ENCODE measurements at places on chromosomes 1 and 21.

DNA sequence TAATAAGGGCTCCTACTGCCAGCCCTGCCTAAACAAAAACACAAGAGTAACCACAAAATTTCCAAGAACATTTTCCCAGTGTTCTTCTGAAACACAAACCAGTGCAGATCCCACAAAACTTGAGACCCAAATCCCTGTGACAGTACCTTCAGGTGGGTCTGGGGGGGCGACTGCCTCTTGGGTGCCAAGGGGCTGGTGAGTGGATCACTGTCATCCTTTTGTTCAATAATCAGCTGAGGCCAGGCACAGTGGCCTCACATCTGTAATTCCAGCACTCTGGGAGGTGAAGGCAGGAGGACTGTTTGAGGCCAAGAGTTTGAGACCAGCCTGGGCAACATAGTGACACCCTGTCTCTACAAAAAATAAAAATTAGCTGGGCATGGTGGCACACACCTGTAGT is 87.6 kb downstream of the GLIS1 start:
- no peak for DNase-seq

- no peak for DNase-seq
Measured at GRCh38 chr1:83545066-83545862, 453.7 kb downstream of the TTLL7 start.

- DNase-seq: no peak
Measured at GRCh38 chr1:233300326-233300725, 4.8 kb upstream of the PCNX2 start.

- DNase-seq: no peak
Measured at GRCh38 chr1:17603091-17603841, 63.8 kb downstream of the ARHGEF10L start.

DNA sequence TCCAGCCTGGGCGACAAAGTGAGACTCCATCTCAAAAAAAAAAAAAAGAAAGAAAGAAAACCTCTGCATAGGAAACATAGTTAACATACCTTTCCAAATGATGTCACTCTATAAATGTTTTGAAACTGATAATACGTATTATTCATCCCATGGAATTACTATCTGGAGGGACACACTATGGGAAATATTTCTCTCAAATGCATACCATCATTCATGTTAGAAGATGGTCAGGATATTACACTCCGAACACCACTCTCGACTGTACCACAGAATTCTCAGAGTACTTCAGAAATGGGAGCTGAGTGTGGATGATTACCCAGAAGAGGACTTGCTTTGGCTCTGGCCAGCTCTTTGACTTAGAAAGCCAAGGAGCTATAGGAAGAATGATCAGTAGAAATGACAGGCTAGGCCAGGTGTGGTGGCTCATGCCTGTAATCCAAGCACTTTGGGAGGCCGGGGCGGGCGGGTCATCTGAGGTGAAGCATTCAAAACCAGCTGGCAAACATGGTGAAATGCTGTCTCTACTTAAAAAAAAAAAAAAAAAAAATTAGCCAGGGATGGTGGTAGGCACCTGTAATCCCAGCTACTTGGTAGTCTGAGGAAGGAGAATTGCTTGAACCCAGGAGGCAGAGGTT is 5.2 kb upstream of the LIN28A start:
- no peak for DNase-seq

- DNase-seq: no peak
Measured at GRCh38 chr1:170620164-170620563, 43.8 kb upstream of the PRRX1 start.

GRCh38 chr1:230498704-230499103 is 72.6 kb upstream of the PGBD5 start:
- DNase-seq: no peak

GRCh38 chr1:182617014-182617429 is 12.8 kb upstream of the RGS16 start:
- no peak for DNase-seq

GRCh38 chr1:24348196-24348595 is 29.0 kb downstream of the GRHL3 start:
- DNase-seq: no peak

- no peak for DNase-seq
Measured at GRCh38 chr1:59973719-59974118, 47.1 kb upstream of the CYP2J2 start.

DNA sequence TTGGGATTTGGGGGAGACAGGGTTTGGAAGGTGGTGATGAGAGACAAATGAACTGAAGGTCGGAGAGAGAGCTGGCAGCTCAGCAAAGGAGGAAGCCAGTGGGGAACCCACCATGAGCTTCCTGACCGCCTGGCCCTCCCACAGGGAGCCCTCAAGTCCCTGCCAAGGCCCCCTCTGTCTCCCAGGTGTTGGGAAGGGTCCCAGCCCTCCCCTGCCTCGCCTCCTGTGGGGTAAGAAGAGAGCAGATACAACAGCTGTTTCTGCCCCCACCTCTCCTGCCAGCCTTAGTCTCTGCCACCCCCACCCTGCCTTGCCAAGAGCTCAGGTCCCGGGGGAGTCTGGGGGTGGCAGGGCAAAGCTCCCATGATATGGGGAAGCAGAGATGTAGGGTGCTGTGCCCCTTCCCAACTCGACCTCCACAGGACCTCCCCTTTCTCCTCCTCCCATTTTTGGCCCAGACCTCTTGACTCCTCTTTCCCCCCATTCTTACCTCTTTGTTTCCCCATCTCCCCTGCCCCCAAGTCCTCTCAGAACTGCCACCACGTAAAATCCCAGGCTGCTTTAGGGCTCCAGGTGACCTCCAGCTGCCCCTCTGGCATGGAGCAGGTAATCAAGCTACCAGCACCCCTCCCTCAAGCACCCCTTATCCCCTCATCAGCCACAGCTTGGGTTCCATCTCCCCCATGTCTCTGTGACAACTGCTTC is 556 bp downstream of the S100A1 start:
- no peak for DNase-seq

GRCh38 chr21:14095056-14095455 is 115.7 kb downstream of the LIPI start:
- no peak for DNase-seq

GRCh38 chr1:153661111-153661708 is 2.7 kb downstream of the SNAPIN start:
- no peak for DNase-seq

All from activated CD8-positive, alpha-beta memory T cell treated with anti-CD3 and anti-CD28 coated beads for 1 hour (primary cell).